Naive thymus-derived CD4-positive, alpha-beta T cell (primary cell): ENCODE measurements at places on chromosomes 1 and 21. TPM values are rescaled to one million over a fixed set of nuclear protein-coding genes. Genes with fewer than 3 reads are reported as not detected.

Gene RBBP4
- 280 and 282 TPM in 2 replicates for total RNA-seq

Gene LAPTM5
- 450 and 464 TPM in 2 replicates for total RNA-seq

DNA sequence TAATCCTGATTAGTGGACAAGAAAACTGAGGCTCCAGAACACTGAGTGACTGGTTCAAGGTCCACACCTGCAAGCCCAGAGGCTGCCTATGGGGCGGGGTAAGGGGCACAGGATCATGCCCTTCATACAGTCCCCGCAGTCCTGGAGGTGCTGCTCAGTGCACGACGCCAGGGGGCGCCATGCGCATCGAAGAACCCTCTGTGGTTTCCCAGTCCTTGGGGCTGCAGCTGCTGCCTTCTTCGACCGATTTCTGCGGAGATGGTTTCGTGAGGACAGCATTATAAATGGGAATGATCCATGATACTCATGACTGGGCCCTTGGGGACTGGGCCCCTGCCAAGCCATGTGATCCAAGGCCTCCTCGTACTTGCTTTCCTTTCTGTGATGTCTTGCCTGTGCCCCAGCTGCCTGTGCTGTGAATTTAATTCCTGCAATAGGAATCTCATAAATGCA is 37.1 kb upstream of the ARHGEF10L start:
- DNase-seq = no peak

GRCh38 chr1:156618853-156619581 is at the start of gene HAPLN2:
Gene HAPLN2, plus strand, starts transcription at chr1:156619415. Its CDS starts 4,076 bp downstream, at chr1:156623491.
- DNase-seq = no peak

GRCh38 chr1:19258353-19258752 is 6.7 kb downstream of the MRTO4 start:
- DNase-seq = no peak

GRCh38 chr1:85134583-85135391 is 66.0 kb downstream of the SYDE2 start:
- no peak for DNase-seq

- DNase-seq = no peak
These were observed 37.9 kb upstream of the ZBTB40 start for GRCh38 chr1:22413799-22414198.
